ENCODE measurements at places on chromosomes 6 and 20.
A peak's percentile ranks its signal among the peaks of the same experiment; 100 is the strongest.

DNA sequence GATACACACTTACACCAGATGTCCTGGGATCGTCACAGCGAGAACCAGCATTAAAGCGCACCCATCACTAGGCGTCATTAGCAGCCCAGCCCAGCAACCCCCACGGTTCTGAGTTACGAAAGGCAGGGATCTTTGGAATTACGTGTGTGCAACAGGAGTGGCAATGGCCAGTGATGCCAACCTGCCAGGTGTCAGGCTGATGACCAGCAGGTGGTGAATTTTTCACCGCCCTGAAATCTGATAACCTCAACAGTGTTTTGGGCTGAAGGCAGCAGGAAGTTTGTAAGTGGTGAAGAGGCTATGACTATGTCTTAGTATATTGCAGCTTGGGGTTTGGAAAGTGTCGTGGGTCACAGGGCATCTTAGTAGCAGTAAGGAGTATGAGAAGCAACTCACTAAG is 166.1 kb downstream of the TMEM242 start:
- DNase-seq, result no peak

DNA sequence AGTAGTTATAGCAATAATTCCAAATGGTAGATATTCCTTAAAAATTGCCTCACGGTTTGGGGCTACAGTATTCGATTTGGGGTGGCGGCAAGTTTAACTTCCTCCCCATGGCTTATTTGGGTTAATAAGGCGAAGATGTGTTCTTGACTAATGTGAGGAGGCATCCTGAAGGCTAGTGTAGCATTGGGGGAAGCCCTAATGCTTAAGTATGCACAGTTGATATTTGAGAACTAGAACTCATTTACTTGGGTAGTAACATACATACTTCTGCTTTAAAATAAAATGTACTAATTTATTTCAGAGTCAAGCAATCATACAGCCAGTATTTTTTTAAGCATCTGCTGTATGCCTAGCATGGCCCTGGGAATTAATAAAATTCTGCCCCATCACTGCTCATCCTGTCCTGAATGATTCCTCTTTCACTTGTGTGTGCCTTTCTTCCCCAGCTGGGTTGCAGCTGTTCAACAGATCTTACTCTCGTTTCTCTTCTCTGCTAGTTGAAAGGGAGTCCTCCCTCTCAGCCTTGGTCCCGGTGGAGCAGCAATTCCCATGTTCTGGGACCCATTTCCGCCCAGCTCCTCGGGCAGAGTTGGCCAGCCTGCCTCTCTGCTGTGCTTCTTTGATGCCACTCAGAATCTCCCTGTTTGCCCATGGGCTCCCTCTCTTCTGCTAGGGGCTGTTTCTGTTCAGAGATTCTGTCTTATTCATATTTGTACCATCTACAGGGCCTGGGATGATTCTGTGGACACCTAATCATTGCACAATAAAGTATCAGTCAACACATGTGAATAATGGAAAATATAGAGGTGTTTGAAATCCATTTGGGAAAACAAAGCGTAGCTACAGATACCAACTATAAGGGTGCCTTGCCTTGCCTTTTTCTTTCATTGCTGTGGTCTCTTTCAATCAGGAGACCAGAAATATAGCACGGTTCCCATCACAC is 104.8 kb downstream of the ARID1B start:
- DNase-seq, result no peak

DNA sequence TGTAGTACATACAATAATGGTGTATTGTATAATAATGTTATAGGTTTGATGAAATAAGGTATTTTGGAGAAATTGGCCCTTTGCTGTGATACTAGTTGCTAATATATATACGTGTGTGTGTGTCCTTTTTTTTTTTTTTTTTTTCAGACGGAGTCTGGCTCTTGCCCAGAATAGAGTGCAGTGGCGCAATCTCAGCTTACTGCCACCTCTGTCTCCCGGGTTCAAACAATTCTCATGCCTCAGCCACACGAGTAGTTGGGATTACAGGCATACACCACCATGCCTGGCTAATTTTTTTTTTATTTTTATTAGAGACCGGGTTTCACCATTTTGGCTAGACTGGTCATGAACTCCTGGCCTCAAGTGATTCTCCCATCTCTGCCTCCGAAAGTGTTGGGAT is 23.3 kb downstream of the SENP6 start:
- DNase-seq, result no peak

DNA sequence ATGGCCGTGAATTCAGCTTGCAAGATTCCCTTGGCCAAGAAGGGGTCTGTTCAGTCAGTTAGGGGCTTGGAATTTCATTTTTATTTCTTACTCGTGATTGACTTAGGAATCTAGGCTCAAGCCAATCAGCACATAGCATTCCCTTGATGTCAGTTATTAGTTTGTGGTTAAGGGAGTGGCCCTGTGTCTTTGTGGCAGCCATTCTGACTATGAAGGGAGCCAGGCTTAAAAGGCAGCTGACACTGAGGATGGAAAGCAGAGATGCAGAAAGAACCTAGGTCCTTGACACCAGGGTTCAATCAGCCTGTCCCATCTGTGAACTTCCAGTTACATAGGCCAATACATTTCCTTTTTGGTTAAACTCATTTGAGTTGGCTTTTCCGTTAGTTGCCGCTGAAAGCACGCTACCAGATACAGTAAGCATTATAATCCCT is 48.1 kb downstream of the MCUR1 start:
- DNase-seq, result no peak

DNA sequence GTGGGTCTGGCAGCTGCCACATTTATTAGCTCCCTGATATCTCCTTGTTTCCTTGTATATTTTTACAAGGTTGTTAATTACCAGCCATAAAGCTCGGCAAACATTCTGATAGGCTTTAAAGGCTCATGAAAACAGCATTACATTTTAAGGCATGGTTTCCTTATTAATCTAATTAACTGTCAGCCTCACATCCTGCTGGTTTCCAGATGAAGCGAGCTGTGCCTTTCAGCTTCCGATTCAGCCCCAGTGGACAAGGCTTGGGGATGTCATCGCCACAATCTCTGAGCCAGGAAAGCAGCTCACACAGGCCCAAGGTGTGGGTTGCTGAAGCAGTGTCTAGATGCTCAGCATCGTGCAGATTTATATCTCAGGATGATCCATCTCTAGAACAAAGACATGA is 66.0 kb upstream of the RALY start:
- no peak for DNase-seq

DNA sequence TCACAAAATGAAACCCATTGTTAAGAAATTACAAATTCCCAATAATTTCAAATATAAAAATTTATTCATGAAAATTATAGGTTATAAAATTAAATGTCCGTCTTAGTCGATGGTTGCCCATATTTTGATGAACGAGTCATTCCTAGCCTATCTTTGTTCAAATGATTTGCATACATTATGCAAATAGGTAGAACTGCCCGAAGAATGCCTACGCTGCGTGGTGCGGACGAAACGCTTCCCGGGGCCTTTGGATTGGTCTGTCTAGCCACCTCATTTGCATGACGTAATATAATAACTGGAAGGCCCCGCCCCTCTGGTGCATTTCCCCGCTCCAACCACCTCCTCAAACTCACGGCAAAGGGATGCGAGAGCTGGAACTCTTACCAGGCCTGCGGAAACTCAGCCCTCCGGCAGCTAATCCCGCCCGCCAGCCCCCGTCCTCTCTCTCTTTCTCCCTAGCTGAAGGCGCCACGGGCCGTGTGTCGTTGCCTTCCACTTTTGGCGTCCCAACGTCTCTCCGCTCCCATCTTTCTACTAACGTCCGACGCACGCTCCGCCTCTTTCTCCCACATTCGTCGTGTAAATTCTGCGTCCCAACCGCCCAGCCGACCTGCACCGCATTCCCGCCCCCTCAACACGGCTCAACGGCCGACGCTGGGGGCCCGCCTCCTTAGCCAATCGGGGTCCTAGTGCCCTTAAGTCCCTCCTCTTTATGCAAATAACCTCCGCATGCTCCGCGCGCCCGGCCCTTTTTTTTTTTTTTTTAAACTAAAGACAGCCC is 520 bp upstream of the PRRC2A start:
- peak; percentile 89 for DNase-seq

GRCh38 chr6:39791311-39791710 is 865 bp upstream of the DAAM2 start:
- no peak for DNase-seq
